ENCODE measurements at places on chromosomes 7 and 10.

DNA sequence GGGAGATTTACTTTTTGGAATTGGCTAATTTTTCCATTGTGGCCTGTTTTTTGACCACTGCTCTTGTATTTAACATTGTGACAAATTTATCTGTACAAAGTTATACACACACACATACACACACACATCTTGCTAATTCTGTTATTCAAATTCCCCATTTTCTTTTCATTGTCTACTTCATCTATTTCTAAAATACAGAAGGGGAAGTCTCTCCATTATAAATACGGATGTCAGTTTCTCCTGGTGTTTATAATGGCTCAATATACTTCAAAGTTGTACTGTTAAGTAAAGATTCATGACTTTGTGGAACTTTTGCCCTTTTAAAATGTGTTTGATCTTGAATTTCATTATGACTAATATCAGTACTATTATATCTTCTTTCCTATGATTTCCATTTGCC lies 81.0 kb downstream of the CNOT4 start:
- DNase-seq = no peak

DNA sequence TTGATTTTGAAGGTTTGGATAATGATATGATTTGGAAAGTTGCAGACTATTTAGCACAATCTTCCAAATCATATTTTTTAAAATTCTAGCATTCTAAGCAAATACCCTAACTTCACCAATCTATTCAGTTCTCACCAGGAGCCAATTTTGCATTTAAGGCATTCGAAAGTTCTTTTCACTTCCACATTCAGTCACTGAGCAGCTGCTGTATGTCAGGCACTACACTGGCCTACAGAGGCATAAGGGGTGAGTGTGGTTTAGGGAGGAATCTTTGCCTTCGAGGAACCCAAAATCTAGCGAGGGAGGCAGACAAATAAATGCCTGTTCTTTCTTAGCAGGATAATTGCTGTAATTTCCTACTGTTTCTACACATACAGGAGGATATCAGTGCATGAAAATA lies 10.7 kb upstream of the UCN3 start:
- no peak for DNase-seq

- no peak for DNase-seq
Observed at GRCh38 chr10:46516660-46517416, 39.6 kb downstream of the GPRIN2 start.

DNA sequence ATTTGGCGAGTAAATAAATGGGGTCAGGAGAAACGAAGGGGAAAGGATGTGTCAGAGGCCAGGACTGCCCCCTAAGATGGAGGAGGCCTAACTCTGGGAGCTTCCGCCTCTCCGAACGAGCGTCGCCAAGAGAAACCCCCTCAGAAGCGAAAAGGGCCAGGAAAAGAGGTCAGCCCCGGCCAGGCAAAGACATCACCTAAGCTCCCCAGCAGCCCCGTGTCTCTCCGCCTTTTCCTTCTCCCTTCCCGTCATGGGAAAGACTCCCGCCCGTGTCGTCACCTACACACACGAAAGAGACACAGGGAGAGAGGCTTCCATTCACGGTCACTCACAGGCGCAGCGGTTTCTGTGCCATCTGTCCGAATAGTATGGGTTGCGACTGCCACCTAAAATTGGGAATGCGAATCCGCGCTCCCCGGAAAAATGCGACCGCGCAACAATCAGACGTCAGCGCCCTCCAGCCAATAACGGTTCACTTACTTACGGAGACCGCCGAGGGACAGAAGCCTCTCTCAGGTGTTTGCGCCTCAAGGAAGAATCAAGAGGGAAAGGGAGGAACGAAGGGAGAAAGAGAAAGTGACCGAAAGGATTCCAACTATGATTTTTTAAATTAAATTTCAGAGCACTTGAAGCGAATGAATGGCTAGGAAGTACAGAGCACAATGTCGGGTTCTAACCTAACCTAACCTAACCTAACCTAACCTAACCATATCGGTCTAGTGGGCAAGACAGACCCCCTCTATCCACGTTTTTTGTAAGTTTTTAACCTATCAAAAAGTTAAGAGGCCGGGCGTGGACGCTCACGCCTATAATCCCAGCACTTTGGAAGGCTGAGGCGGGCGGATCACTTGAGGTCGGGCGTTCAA lies at the start of gene CWF19L1:
CWF19L1 (minus strand) TSS at position 400 of the 866 bp plus-strand sequence; CDS start at position 355, 45 bp downstream.
- DNase-seq = peak; percentile 53

DNA sequence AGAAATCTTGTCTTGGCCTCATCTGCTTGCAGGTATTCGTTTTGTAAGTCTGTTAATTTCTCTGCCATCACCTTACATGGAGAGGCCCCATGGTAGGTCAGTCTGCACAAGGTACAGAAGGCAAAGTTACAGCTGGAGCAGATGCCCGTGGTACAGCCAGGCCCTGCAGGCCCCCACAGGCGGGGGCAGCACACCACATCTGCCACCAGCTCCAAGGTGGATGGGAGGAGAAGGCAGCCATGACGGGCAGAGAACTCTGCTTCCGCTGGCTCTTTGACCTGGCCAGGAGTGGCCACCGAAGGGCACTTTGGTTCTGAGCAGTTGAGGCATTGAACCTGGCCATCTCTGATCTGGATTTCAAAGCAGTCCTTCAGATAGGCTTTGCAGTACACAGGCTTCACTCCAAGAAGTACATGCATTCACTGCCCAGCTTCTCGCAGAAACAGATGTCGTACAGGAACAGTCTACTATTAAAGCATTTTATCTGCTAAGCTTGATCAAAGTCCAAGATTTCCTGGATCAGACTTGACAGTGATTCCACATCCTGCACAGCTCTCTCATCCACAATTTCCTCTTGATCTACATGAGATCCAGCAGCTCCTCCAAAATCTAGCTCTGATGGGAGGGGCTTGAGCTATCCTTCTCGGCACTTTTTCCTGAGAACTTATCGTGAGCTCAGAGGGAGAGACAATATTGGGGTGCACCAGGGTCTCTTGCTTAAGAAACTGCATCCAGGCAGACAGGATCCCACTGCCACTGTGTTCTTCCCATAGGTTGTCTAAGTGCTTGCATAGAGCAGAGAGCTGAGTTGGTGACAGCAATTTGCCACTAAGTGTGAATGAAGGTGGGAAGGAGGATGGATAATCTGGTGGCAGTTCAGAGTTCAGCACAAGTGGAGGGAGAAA lies 120.7 kb downstream of the TRRAP start:
- DNase-seq = no peak

DNA sequence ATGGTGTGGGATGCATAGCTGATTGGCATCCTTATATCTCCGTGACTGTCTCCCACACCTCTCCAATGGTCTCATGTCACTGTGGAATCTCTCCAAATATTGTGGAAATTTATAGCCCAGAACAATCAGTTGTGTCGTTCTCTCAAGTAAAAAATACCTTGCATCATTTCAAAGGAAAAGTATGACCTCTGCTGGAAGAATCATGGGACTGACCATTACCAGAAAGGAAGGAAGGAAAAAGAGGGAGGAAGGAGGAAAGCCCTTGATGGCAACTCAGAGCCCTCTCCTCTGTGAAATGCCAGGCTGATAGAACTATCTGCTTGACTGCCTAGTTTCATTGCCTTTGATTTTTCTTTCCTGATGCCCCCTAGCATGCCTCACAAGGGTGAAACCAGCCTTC lies 76.3 kb downstream of the FOXI2 start:
- no peak for DNase-seq

DNA sequence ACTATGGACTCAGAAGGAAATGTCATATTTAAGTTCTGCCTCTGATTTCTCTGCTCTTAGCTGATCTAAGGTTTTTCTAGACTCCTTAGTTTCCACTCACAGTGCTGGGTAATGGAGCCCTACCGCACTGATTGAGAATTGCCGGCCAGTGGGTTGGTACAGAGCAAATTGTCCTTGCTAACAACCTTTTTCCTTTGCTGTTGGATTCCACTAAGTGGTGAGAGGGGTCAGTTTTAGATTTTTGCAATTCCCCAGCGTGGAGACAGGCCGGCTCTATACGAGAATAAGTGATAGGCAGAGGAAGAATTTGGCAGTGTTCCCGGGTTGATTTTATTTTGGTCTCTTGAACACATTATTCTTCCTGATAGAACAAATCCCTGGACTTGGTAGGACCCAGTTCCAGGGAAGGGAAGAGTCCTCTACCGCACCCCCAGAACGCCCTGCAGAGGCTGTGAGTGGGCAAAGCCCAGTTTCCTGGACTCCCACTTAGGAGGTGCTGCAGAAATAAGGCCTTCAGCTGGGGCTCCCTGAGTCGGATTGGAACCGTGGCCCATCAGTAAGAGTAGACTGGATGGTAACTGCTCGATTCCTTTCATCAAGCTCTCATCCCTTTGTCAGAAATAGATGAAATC lies 3.0 kb upstream of the NRP1 start:
- no peak for DNase-seq

- DNase-seq = no peak
Observed at GRCh38 chr7:132412435-132412834, 163.8 kb downstream of the PLXNA4 start.

DNA sequence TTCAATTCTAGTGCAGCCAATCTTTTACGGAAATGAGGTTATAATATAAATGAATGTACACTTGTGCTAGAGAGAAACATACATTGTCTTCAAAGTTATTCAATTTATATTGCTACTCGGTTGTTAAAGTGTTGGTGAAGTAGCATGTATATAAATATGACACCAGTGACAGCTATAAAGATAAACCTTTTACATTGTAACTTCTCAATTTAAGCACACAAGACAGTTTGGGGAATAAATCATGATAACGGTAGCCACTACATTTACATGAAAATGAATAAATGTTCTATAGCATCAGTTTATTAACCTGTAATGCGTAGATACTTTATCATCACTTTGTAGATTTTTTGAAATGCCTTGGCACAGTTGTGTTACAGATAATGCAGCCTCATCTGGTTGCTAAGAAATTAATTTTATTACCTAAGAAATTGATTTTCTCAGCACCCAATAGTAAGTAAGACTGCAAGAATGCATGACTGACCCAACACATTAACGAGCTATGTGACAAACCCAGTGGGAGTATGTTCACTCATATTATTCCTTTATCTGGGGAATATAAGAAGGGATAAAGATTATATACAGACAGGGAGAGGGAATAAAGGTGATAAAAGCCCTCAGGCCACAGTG lies 283.9 kb upstream of the NPVF start:
- no peak for DNase-seq

- no peak for DNase-seq
Observed at GRCh38 chr10:87657371-87657770, 2.3 kb upstream of the PAPSS2 start.

DNA sequence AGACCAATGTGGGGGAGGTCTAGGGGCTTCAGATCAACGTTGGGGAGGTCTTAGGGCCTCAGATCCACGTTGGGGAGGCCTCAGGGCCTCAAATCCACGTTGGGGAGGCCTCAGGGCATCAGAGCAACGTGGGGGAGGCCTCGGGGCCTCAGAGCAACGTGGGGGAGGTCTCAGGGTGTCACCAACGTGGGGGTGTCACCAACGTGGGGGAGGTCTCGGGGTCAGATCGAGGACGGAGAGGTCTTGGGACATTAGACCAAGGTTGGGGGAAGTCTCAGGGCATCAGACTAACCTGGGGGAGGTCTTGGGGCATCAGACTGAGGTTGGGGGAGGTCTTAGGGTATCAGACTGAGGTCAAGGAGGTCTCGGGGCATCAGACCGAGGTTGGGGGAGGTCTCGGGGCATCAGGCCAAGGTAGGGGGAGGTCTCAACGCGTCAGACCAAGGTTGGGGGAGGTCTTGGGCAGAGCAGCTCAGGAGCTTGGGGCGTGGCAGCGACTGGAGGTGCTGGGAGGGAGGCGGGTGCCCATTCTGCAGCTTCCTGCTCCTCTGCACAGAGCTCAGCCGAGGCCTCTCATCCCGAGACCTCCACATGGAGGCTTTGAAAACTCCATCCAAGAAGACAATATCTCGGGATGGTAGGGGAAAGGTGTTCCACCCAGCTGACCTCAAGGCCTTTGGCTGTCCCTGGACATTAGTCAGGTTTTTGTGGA lies 159.8 kb downstream of the WDR37 start:
- no peak for DNase-seq

- DNase-seq = no peak
Observed at GRCh38 chr7:123004931-123005330, 9.4 kb upstream of the TAS2R16 start.

DNA sequence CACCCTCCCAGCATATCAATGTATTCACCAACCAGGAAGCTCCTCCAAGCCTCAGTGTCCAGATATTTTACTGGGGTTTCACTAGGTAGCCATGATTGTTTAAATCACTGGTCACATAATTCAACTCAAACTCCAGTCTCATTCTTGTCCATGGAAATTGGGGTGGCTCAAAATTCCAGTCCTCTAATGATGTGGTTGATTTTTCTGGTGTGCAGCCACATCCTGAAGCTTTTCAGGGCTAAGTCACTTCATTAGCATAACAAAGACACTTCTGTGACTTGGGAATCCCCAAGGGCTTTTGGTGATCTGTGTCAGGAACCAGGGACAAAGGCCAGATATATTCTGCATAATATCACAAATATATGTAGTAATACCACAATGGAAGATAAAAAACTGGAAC lies 786.9 kb upstream of the IGFBP3 start:
- DNase-seq = no peak

GRCh38 chr10:5888843-5889623 lies 660 bp downstream of the ANKRD16 start:
- no peak for DNase-seq

- no peak for DNase-seq
Observed at GRCh38 chr10:34171957-34172527, 643.1 kb downstream of the PARD3 start.

DNA sequence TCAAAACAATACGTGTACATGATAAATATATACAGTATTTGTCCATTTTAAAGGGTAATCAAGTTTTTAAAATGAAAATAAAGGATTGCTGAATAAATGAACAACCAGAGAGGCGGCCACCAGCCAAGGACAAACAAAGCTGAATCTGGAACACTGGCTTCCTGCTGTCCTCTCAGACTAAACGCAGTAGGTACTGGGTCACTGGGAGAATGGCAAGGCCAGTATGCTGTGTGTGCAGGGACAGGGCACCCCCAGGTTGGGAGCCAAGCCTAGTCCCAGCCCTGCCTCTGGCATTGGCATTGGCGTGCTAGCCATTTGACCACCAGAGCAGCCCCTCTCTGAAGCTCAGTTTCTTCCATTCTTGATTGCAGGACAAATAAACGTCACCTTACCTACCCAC lies 33.8 kb downstream of the DLG5 start:
- no peak for DNase-seq

- no peak for DNase-seq
Observed at GRCh38 chr7:85184599-85185423, 2.0 kb downstream of the SEMA3D start.

- no peak for DNase-seq
Observed at GRCh38 chr10:132055616-132056015, 10.1 kb upstream of the JAKMIP3 start.

GRCh38 chr10:4838743-4839142 lies 12.7 kb downstream of the AKR1E2 start:
- DNase-seq = no peak

DNA sequence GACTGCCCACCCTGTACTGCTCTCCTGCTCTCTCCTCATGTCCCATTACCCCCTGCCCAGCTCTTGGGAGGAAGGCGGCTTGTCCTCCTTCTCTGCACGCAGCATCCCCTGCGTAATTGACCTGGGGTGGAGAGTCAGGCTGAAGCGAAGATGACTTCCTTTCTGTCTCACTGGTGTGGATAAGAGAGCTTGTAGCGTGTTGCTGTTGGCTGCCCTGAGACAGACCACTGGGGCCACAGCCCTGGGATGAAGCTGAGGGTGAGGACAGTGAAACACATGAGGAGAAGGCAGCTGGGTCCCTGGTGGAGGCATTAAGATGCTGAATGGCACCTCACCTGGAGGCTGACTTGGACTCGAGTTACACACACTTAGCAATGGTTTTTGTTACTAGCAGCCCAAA lies 310.3 kb upstream of the ZNF32 start:
- DNase-seq = no peak

- DNase-seq = no peak
Observed at GRCh38 chr10:129396021-129396722, 70.9 kb upstream of the MGMT start.
